ENCODE measurements at places on chromosomes 11 and 22. TPM values are rescaled to one million over a fixed set of nuclear protein-coding genes. Genes with fewer than 3 reads are reported as not detected.

Gene PTS
- polyA plus RNA-seq: 41.5 TPM

Gene RASGRP2
- polyA plus RNA-seq: 12.4 TPM

- DNase-seq: no peak
These were observed 440.9 kb upstream of the RAG2 start for GRCh38 chr11:37038911-37039310.

Gene C11orf86
- 0.07 TPM for polyA plus RNA-seq

- no peak for DNase-seq
These were observed 38.8 kb downstream of the GNB1L start for GRCh38 chr22:19815823-19816290.

Gene TMPRSS13
- polyA plus RNA-seq: 3.2 TPM

GRCh38 chr11:69694781-69695180 lies 9.0 kb downstream of the FGF19 start:
- no peak for DNase-seq

- no peak for DNase-seq
These were observed 442.9 kb downstream of the AASDHPPT start for GRCh38 chr11:106520146-106520912.

Gene OR51B5
- 0.05 TPM for polyA plus RNA-seq

Gene ADAMTS8
- 0.42 TPM for polyA plus RNA-seq

GRCh38 chr11:12205330-12205729 lies 94.9 kb downstream of the MICAL2 start:
- no peak for DNase-seq
